Activated naive CD8-positive, alpha-beta T cell treated with anti-CD3 and anti-CD28 coated beads for 36 hours (primary cell): ENCODE measurements at places on chromosomes 5 and 9.

- DNase-seq = no peak
Measured at GRCh38 chr5:17896605-17897004, 262.3 kb downstream of the TAF11L14 start.

- no peak for DNase-seq
Measured at GRCh38 chr5:102722931-102723330, 32.2 kb upstream of the PAM start.

GRCh38 chr5:103178167-103178566 lies 58.1 kb downstream of the PPIP5K2 start:
- DNase-seq = no peak

- no peak for DNase-seq
Measured at GRCh38 chr5:137329586-137330296, 169.4 kb downstream of the SPOCK1 start.

DNA sequence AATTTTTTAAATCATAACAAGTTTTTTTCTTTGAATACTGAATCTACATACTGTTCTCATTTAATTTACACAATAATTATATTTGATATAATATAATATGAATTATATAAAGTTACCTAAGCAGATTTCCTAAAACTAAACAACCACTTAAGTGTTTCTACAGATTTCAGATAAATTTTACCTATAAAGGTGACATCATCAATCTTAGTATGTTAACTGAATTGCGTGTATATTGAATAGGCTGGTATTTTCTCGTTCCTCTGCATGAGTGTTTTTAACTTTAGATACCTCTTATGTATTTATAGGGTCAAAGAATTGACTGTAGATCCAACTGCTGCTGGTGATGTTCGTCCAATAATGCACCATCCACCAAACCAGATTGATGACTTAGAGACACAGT lies 30.3 kb downstream of the DIMT1 start:
- no peak for DNase-seq

- DNase-seq = no peak
Measured at GRCh38 chr9:27703216-27703980, 130.1 kb upstream of the C9orf72 start.

DNA sequence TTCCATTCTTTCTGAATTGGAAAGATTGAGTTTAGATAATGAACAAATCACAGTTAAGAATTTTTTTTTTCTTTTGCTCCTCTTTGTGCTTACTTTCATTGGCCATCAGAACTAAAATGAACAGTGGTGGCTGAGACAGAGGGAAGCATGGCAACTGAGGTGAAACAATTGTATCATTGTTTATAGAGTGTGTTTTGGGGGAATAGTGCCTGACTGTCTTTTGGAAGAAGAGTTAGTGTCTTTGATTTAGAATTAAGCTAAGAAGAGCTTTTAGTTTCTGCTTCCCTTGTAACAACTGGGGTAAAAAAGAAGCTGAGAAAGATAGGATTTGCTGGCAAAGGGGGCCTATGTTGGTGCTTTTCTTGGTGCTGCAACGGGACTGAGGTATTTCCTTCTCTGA lies 24.0 kb downstream of the HSD17B4 start:
- DNase-seq = no peak

- DNase-seq = no peak
Measured at GRCh38 chr5:16600397-16600796, 16.4 kb downstream of the RETREG1 start.

DNA sequence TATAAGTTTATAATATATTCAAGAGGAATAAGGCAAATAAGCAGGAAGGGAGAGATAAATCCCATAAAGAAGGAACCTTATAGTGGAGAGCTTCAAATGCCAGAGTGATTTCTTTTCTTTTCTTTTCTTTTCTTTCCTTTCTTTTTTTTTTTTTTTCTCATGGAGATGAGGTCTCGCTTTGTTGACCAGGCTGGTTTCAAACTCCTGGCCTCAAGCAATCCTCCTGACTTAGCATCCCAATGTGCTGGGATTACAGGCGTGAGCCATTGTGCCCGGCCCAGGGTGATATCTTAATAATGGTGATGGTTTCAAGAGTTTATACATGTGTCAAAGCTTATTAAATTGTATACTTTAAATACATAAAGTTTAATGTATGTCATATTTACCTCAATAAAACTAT lies 19.6 kb upstream of the FOCAD start:
- DNase-seq = no peak

- no peak for DNase-seq
Measured at GRCh38 chr5:81359108-81359507, 34.8 kb downstream of the ACOT12 start.

GRCh38 chr5:65699338-65699737 lies 22.6 kb downstream of the SGTB start:
- DNase-seq = no peak

DNA sequence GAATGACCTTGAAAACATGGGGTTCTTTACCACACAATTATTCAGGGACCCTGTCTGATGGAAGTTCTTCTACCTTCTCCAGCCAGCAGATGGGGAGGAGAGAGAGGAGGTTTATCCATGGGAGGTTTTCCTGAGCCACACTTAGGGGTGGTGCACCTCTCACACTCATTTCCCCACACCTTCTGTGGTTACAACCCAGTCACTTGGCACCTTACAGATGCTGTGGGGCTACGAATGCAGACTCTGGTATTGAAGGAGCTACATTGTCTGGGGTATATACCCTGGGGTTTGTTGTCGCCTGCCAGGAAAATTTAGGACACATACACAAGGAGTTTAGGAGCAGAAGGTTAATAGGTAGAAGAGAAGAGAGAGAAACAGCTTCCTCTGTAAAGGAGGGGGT lies 67.5 kb downstream of the F2RL2 start:
- DNase-seq = no peak

DNA sequence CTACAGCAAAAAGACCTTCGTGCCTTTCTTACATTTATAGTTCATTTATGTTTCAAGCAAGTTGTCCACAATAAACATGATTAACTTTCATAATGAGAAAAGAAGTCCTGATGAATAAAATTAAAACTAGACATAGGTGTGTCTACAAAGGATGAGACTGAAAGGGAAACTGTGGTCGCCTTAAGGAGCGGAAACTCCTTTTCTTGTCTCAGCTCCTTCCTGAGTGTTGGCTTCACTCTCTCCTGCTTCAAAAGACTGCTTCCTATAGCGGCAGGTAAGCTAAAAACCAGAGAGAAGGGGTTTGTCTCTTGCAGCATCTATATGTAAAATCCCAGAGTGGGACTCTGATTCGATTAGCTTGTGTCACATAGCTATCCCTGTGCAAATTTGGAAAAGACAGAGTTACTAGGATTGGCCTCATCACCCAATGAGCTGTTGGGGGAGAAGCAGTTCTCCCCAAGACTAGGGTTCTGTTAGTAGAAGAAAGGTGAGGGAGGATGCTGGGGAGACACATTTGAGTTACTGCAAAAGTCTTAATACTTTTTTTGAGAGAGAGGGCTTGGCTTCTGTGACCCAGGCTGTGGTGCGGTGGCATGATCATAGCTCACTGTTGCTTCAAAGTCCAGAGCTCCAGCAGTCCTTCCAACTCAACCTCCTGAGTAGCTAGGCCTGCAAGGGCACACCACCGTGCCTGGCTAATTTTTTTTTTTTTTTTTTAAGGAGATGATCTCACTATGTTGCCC lies 16.8 kb upstream of the CTSL start:
- DNase-seq = no peak

- no peak for DNase-seq
Measured at GRCh38 chr5:53411388-53411787, 69.0 kb upstream of the FST start.

DNA sequence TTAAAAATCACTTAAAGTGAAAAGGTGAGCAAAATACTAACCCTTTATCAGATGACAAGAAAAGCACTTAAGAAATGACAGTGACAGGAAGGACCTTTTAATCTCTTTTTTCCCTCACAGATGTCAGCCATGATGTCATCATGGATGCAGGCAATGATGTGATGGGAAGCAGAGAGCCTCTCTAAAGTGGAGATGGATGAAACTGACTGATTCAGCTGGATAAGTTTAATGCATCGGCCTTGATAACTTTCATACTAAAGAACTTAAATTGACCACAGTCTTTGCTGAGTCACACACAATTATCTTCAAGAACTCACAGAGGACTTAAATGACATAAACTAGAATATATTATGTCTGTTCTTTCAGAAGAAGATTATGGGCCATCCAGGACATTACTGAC lies 153.2 kb upstream of the FGF10 start:
- no peak for DNase-seq
